ENCODE measurements at places on chromosomes 1 and 21.

DNA sequence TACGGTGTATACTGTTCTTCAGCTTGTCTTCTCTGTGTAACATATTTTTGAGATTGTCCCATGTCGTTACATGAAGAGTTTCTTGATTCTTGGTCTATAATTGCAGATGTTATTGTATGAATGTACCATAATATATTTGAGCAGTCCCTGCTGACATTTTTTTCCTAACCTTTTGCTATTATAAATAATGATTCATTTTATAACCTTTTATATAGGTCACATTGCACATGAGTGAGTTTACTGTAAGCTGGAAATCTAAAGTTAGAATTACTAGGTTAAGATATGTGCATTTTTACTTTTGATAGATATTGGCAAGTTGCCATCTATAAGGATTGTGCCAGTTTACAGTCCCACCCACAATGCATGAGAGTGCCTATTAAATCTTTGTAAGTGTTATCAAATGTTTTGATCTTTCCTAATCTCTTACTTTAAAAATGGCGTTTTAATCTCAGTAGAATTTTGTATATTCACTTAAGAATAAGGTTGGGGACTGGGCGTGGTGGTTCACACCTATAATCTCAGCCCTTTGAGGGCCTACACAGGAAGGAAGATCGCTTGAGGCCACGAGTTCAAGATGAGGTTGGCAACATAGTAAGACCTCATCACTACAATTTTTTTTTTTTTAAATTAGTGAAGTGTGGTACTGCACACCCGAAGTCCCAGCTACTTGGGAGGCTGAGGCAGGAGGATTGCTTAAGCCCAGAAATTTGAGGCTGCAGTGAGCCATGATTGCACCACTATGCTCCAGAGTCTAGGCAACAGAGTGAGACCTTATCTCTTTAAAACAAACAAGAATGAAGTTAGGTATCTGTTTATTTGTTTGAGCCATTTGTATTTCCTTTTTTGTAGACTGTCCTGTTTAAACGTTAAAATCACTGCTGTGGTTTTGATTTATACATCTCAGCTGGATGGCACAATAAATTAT lies 36.5 kb downstream of the ZMYM1 start:
- DNase-seq: no peak

DNA sequence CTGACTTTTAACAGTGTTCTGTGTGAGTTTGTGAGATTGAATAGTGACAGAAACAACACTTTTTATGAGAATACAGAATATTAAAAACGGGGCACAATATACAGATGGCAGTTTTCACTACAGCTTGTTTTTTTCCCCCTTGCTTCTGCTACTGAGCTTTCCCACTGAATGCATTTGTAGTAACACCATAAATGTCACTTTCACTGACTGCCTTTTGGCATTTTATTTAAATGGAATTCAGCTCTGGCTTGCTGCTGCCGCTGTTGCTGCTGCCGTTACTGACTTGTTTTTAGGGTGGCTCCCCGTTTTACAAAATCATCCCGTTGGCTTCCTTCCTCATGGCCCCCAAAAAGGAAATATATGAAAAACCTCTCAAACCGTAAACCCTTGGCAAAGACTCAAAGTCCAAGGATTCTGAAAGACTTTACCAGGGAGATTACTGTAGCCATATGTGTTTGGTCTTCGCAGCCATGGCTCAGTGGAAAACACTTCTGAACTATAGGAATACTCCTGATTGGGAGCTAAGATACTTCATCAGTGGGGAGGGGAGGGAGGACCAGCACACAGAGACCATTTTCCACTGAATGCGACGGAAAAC lies 151.0 kb downstream of the NUF2 start:
- no peak for DNase-seq

DNA sequence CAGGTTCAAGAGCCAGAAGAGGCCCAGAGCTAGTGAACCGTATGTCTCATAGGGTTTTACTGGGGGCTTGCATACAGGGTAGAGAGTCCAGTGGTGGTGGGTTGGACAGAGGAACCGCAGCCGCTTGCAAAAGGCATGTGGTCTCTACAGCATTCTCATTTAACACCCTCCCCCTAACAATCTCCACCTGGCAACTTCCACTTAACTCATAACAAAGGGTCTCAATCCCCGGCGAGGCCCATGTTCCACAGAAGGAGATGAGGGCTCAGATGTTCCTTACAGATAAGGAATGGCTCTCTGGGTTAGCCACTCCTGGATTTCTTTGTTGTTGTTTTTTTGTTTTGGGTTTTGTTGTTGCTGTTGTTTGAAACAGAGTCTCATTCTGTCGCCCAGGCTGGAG lies 106.1 kb downstream of the APP start:
- no peak for DNase-seq

DNA sequence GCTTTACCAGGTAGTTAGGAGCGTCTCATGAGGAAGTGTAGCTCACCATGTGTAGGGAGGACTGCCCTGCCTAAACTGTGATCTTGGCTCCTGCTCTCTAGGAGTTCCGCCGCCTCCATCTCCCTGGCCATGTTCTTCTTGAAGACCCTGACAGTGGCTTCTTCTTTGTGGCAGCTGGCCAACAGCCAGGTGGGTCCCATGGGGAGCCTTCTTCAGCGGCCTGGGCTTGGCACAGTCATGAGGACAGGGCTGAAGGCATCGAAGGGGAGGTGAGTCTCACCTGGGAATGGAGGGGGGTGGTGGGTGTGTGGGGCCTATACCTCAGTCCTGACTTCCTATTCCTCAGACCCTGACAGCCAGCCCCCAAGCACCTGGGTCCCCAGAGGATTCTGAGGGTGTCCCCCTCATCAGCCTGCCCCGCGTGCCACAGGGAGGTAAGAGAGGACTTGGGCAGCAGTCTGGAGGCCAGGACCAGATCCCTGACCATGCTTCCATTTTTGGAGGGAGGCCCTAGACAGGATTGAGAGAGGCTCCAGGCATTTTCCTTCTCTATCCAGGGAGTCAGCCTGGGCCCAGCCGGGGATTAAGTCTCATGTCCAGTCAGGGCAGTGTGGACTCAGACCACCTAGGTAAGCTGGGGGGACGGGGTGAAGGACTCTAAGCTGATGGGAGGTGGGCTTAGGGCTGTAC lies 21.4 kb downstream of the HYI start:
- DNase-seq: peak; percentile 4

- no peak for DNase-seq
Observed at GRCh38 chr1:33370827-33371226, 49.9 kb upstream of the A3GALT2 start.

DNA sequence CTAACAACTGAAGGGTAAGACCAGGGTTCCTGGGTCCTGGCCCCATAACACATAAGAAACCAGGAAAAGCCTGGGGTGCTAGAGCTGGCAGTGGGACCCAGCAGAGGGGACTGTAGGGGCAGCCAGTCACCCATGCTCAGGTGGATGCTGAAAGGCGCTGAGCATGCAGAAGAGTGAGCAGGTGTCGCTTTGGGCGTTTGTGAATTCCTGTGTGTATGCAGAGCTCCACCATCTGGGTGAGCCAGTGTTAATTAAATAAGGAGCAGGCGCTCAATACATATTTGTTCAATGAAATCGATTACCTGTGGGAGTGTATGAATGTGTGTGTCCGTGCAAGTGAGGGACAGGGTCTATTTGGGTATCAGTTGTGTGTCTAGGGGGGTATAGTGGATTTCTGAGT lies 499 bp downstream of the C1QA start:
- DNase-seq: no peak

DNA sequence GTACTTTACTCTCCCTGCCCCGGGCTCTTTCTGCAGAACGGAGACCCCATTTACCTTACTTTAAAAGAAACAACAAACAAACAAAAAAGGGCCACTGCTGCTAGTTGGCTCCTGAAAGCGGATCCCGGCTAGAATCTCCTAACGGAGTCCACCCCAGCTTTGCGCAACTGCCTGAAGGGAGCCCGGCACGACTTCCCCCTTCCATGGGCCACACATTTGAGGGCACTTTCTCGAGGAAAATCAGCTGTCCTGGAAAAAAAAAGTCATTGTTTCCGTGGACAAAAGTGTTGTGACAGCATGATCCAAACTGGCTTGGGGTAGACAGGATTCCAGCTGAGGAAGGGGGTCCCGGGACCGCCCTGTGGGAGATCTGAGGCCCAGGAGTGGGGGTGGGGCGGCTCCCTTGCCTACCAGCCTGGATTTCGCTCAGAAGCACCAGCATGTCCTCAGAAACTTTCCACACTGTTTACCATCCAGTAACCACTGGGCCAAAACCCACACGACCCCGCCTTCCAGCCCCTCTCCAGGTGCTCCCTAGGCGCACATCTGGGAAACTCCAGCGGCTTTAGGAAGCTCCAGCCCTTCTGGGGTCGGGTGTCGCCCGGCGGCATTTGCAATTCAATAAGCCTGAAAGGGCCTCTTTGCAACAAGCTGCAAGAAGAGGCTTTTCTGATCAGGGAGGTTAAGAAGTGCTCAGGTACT lies 4.8 kb downstream of the RIPK4 start:
- DNase-seq: no peak

DNA sequence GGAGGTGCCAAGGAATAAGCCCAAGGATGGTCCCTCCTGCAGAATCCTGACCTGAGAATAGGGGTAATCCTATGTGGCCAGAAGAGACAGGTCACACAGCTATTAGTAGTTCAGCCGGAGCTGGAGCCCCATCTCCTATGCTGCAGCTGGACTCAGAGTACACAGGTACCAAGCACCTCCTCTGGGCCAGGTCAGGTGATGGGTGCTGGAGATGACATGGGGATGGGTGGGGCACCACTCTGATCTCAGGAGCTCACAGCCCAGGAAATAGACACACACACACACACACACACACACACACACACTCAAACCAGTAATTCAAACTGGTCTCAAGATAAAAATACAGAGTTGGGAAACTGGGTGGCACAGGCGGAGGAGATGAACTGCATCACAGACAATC lies 54.2 kb upstream of the SSBP3 start:
- DNase-seq: no peak

DNA sequence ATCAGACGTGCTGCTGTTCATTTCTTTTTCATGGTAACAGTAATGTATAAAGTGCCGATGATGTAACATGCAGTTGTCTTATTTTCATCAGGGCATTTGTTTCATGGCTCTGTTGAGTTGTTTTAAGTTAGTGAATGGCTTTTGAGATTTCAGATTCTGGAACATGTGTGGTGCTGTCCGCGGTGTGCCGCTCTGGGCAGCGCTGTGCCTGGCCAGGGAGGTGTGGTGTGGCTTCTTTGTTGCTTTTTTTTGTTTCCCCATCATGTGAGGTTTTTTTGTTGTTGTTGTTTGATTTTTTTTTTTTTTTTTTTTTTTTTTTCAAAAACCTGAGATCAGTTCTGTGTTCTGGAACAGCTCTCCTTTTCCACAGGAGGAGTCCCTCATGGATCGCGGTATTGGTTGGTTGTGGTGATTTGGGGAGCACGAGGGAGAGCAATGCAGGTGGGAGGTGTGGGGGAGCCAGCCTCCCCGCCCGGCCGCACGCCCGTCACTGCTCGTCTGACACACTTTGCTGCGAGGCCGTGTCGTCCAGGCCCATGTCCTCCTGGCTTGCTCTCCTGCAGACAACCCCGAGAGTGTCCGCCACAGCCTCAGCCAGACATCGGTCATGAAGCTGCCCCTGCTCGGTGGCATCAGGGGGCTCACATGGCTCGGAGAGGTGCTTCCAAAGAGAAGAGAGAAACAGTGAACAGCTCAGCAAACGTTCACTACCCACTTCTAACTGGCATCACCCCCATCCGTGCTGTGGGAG lies 33.6 kb downstream of the NTPCR start:
- DNase-seq: no peak

DNA sequence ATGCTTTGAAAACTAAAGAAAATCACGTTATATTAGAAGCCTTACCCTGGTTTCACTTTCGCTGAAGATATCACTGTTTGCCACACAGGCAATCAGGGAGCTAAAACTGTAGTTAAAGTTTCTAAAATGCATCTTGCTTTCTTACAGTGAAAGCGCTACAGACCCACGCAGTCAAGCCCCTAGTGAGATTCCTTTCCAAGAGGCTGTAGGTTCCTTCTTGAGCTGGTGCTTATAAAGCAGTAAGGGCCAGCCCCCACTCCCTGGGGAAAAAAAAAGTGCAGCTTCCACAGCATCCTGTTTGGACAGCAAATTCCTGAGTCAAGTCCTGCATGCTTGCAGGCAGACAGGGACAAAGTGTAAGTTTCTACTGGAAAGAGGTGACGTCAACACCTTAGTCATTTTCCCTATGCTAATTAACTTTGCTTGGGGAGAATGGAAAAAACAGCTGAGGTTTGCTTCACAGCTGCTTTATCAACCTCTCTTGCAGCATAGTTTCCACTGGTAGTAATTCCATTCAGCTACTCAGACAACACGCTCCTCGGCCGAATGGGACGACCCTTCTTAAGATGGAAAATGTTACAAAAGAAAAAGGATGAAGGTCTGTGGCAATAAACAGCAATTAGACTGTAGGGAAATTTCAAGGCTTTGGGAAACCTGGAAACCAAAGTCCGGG lies 14.7 kb upstream of the KCNE1 start:
- no peak for DNase-seq

DNA sequence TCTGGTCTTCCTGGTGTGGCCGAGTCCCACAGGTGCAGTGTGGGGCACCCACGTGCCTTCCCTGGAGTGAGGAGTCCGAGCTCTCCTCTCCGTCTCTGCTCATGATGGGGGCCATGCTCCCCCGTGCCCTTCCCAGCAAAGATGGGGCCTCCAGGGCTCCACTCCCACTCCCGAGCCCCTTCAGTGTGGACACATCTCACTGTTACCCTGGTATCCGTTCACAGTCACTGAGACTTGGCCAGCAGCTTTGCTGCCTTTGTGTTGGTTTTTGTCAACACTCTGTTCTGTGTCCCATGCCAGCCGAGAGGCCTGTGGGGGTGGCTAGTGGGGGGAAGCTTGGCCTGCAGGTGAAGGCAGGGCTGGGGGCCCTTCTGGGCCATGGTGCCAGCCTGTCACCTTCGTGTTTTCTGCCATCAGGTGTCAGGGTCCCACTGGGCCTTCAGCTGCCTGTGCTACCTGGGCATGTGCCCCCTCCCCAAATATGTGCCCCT lies 46.9 kb upstream of the POFUT2 start:
- DNase-seq: no peak

GRCh38 chr1:67677408-67677807 lies 7.6 kb upstream of the GADD45A start:
- DNase-seq: no peak

- DNase-seq: no peak
Observed at GRCh38 chr1:101993710-101994109, 3.0 kb downstream of the OLFM3 start.

- DNase-seq: peak; percentile 67
Observed at GRCh38 chr1:151511636-151512215, 539 bp downstream of the CGN start.

DNA sequence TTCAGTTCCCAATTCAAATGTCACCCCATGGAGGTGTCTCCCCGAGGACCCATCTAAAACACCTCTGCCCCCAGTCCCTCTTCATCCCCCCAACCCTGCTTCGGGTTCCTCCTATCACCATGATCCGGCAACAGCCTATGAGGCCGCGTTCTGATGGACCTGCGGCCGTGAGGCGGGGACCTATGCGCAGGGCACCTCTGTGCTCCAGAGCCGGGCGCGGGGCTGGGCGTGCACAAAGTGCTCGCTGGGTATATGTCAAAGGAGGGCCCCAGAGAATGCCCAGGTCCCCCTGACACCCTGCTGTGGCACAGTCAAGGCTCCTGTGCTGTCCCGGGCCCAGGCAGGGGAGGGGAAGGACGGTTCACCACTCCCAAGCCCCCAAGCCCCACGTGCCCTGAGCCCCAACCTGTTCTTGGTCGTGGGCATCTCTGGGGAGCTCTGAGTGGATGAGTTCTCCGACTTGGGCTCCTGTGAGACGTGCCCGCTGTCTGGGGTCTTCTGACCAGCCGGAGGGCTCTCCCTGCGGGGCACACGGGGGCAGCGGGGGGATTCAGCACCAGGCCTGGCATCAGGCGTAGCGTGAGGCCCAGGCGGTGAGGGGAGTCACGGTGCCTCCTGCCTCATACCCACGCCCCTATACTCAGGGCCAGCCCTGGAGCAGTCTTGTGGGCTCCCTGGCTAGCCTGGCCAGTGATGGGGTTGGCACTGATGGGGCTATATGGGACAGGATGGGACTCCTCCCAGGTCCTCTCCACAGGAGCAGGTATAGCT lies 67.7 kb downstream of the RAP1GAP start:
- DNase-seq: no peak

Data from glutamatergic neuron (in vitro differentiated cells).